ENCODE measurements at places on chromosomes 5 and 9.

DNA sequence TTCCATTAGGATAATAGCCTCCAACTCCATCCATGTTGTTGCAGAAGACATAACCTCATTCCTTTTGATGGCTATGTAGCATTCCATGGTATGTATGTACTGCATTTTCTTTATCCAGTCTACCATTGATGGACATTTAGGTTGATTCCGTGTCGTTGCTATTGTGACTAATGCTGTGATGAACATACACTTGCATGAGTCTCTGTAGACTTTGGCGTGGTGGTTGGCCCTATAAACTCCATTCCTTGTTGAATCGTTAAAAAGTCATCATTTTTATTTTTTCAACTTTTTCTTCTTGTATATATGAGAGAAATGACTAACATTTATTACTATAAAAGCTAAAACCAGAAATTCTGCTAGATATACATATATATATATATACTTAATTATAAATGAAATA is 1491.9 kb upstream of the CDH6 start:
- DNase-seq, result no peak

DNA sequence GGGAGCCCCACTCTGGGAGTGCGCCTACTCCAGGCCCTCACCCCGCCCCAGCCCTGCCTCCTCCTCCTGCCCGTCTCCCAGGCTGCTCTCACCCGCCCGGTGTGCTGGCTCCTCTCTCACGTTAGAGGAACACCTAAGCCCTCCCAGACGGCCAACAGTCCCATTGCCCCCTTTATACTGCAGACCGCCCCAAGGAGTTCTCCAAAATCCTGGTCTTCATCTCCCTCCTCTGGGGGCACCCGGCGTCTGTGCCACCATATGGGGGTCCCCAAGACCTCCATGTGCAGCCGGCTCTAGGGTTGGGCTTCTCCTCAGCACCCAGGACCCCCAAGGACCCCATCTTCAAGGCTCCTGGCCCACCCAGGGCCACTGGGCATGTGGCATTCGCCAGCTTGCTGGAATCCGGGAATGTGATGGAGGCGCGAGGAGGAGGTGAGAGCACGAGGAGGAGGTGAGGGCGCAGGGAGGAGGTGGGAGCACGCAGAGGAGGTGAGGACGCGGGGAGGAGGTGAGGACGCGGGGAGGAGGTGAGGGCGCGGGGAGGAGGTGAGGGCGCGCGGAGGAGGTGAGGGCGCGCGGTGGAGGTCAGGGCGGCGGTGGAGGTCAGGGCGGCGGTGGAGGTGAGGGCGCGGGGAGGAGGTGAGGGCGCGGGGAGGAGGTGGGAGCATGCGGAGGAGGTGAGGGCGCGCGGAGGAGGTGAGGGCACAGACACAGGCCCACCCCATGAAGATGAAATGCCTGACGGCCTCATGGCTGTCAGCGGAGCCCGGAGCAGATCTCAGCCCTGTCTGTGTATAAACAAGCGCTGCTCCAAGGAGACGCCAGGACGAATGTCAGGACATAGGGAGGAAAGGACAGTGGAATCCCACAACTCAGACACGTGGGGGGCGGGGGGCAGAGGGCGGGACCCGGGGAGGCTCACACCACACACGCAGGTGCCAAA is 41.2 kb downstream of the EXD3 start:
- no peak for DNase-seq

DNA sequence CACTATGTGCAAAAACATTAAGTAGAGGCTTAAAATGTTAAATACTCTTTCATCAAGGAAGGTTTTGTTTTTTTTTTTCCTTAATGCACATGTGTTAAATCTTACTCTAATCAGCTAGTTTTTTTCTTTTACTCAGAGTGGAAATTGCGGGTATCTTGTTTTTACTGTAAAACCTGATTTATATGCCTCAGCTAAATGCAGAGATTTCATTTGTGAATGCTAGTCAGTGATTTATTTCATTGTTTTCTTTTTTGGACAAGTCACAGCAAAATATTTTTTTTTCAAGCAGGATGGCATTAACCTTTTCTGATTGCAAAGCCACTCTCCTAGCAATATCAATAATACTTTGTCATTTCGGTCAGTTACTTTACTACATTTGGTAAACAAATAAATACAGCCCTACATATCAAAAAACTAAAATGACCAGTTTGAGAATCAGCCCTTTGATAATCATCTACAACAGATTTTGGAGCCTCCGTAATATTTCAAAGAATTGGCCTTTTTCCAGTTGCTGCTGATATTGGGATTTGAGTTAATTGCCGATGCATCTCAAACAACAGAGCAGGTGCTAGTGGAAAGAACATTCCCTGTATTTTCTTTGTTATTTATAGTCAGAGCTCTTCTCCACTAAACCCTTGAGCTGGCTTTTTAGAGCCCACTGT is 579.2 kb upstream of the ZNF608 start:
- DNase-seq, result no peak

DNA sequence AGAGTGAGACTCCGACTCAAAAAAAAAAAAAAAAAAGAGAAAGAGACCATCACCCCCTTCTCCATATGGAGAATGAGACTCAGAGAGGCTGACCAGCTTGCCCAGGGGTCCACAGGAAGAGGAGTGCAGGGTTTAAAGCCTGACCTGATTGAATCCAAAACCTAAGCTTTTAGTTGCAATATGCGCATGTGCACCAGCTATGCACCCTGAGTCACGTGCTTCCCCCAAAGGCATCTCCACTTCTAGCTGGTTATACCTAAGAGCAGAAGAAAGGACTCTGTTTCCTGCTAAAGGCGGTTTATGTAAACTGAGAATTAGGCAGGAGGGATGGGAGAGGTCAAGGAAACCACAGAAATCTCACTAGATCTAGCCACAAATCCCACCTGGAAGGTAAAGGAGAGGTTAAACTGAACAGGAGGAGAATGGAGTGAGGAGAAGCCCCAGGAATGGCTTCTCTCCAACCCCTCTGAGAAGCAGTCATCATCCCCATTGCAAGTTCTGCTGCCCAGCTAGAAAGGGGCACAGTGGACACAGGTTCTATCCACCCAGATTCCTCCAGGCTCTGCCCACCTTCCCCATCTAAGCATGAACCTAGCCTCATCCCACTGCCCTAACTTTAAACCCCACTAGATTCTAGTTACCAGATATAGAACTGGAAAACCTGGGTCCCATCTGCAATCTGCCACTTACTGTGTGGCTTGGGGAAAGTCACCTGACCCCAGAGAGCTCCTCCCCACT is 171.3 kb downstream of the ACTL7B start:
- no peak for DNase-seq

GRCh38 chr9:78713614-78714405 is 416.9 kb downstream of the PSAT1 start:
- no peak for DNase-seq

DNA sequence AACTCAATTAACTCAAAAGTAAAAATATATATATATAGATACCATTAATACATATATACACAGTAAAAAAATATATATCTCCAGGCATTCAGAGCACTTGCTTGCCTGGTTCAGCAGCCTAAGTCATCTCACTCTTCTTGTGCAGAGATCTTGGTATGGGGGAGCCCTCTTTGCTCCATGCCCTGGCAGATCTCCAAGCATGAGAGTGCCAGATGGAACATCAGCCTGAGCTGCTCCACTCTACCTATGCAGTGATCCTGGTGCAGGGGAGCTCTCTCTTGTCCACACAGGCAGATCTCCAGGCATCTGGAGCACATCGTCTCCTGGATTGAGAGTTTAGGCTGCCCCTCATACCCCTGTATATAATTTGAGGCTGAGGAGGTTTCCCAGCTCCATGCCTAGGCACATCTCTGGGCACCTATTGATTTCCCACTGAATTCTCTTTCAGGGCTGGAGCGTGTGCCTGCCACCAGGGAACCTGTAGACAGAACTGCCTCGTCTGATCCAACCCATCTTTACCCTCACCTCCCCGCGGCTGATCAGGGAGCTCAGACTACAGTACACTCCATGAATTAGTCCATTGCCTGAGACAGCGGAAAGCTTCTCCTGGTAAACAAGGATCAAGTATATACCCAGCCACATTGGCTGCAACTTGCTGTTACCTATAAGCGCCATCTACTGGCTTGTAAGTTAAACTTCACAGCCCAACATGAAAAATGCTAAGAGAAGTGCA is 342.4 kb upstream of the GRIA1 start:
- no peak for DNase-seq

DNA sequence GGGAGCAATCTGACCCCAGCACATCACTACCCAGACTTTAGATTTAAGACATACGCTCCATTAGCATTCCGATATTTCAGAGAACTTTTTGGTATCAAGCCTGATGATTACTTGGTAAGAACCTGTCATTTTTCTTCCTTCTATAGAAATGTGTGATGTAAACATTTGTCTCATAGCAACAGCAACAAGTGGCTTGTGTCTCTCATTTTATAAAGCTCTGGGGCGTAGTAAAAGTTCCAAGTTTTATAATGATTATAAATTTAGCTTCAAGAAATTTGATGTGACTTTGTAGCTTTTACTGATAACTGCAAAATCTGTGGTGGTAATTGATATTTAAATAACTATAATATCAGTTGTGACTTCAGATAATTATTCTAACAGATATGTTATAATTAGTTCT is 137.2 kb downstream of the PRKACG start:
- no peak for DNase-seq

- no peak for DNase-seq
These were observed 39.0 kb downstream of the ERAP1 start for GRCh38 chr5:96768708-96769251.

GRCh38 chr9:136937186-136938001 is 7.1 kb downstream of the FBXW5 start:
- DNase-seq, result no peak

GRCh38 chr9:68640421-68641089 is 64.5 kb upstream of the PIP5K1B start:
- no peak for DNase-seq

DNA sequence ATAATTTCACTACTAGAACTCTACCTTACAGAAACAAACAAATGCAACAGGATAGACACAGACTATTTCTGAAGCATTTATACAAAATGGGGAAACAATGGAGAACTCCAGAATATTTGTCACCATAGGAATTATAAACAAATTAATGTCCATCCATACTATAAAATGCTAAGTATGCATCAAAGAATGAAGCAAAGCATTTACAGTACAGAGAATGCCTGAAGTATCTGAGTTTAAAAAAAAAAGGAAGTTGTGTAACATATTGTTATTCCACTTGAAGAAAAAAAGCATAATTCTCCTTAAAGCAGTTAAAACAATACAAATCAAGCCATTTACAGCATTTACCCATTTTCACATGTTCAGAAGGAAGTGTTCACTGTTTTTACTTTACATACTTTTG is 53.0 kb downstream of the DROSHA start:
- DNase-seq, result no peak
